ENCODE measurements at places on chromosomes 7 and 10.

DNA sequence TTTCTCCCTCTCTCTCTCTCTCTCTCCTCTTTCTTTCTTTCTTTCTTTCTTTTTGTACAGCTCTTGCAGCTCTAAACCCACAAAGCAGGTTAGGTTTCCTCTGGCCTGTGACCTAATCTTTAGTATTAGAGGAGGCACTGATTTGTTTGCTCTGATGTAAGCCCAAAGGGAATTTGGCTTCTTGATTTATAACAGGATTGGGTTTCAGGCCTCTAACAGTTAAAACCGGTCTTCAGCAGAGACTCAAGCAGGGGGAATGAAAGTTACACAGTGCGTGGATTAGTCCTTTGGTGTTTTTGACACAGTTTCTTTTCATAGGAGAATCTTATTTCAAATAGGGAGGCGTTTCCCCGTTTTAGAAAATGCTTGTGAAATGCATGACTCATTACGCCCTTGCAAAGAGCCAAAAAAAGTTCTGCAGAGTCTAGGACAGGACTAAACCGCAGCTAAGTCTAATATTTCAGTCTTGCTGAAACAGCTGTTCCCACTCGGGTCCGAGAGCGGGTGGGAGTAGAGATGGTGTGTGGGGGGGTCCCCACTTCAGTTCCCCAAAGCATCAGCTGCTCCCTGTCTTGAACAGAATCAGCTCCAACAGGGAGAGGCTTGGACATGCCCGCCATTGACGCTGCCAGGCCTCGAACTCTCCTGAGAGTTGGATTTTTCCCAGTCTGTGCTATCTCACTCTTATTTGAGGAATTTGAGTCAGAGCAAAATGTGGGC is 296.5 kb upstream of the PITRM1 start:
- DNase-seq, result no peak

DNA sequence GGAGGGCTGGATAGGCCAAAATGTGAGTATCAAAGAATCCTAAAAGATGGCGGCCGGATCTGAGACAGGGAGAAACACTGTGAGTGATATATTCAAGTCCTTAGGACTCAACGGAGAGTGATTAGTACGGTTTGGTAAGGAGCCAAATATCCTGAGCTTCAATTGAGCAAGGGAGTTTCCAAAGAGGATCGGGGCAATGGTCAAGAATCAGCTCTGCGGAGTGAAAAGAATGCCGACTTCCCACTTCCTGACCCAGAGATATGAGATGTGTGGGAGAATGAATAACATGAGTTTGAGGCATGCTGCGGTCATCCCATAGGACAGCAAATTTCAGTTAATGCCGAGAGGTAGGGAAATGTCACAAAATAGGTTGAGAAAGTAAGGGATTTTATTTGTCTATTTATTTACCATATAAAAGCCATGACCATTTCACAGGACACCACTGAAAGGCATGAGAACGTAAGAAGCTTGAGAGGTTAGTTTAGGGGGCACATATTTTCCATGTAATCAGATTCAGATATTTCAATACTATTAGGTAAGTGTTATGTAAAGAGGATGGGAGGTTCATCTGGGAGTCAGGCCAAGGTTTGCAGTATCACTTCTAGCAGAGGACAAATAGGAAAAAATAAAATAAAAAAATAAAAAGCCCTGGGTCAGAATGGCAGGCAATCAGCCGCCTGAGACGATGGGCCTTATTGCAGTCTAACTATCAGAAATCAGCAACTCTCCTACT is 165.6 kb downstream of the HGF start:
- DNase-seq, result no peak

GRCh38 chr10:62815381-62816075 is 638 bp downstream of the EGR2 start:
- DNase-seq, result no peak

DNA sequence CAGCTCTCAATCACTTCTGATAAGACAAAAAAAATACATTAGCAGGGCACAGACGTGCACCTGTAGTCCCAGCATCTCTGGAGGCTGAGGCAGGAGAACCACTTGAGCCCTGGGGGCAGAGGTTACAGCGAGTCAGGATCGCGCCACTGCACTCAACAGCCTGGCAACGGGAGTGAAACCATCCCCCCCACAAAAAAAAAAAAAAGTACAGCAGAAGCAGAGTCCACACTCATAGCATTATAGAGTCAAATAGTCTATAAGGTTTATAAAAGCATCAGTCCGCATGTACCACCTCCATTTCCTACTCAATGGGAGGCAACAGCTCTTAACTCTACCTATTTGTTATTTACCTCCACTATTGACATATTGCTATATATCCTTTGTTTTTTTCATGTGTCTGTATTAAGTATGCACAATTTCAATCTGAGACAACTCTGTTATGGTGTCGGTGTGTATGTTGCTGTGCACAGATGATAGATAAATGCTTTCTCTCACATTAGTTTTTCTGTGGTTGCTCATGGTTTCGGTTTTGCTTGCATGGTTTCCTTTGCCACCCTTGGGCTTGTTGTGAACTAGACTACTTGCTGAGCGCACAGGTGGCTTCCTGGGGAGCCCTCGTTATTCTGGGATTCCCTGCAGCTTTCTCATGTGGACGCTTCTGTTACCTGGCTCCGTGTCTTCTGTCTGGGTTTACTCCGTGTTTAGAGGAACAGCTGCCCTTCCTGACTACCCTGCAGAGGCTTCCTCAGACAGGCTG is 40.4 kb downstream of the PROSER2 start:
- DNase-seq, result no peak

- DNase-seq, result no peak
Measured at GRCh38 chr10:70330671-70331070, 46.9 kb upstream of the NPFFR1 start.
